ENCODE measurements at places on chromosomes 5 and 9.

DNA sequence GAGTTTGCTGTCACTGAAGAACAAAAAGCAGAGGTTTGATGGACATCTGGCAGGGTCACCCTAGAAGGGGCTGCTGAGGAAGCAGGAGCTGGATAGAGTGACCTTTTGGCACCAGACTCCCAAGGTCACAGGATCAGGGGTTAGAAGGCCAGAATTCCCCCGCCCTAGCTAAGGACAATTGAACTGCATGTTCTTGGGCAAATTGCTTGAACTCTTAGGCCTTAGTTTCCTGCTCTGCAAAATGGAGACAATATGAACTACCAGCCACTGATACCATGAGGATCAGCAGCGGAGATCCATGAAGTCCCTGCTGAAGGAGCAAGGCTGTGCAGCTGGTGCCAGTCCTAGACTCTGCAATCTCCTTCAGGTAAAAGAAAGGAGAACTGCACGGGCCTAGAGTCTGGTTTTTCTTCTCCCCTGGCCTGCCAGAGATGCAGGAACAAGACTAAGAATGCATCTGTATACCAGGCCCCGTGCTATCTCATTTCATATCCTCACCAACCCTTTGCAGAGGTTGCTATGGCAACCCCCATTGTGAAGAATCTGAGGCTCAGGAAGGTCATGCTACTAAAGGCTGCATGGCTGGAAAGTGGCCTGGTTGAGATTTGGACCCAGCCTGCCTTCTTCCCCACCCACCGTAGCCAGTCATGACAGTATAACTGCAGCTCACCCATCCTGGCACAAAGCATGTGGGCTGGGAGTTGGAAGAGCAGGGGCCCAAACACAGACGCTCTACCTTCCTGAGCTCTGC is 33.7 kb downstream of the CAMK2A start:
- DNase-seq: no peak

DNA sequence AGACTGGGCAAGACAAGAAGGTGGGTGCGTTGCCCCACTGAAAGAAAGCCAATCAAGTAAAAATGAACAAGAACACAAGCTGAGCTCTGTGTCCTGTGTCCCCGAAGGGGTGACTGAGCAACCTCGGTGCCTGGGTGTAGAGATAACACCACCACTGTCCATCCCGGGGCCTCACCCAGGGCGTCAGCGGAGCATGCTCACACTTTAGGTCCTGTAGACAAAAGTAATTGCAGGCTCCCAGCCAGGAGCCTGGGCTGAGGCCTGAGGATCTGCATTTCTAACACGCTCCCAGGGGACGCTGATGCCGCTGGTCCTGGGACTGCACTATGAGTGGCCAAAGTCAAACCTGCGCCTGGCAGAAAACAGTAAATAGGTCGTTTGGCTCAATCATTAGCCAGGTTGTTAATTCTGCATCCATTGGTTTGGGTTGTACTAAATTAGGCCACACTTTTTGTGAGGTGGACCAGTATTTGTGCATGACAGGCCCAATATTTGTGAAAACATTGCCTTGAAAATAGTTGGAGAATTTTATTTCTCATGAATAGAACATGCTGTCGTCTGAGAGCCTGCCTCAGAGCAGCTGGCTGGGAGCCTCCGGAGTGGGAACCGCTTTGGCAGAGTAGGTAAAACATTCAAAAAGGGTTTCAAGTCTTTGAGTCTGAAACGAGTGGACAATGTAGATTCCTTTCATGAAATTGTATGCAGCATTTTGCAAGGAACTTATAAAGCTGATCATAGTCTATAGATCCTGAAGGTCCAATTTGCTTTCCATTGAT is 38.3 kb downstream of the ANKRD33B start:
- no peak for DNase-seq

DNA sequence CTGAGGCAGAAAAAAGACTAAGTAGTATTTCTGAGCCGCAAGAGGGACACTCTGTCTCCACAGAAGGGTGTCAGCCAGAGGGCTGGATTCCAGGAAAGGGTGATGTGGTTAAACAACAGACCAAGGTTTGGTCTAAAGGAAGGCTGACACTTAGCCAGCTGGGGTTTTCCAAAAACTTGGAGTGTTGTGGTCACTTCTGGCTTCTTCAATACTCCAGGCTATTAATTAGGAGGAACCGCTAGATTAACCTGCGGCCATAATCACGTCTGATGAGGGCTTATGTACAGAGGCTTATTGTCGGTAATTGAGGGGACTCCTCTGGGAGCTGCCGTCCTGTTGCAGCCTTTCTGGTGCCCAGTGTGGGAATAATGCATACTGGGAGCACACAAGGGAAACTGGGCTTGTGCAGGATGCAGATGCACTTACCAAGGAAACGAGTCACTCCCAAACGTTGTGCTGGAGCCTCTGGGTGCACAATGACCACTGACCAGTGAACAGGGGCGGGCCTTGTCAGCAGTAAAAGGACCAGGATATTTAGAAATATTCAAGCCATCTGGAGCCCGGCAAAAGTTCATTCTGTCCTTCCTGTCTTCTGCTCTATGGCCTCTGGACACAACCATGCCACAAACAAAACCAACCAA is 70.2 kb upstream of the TUT7 start:
- no peak for DNase-seq

DNA sequence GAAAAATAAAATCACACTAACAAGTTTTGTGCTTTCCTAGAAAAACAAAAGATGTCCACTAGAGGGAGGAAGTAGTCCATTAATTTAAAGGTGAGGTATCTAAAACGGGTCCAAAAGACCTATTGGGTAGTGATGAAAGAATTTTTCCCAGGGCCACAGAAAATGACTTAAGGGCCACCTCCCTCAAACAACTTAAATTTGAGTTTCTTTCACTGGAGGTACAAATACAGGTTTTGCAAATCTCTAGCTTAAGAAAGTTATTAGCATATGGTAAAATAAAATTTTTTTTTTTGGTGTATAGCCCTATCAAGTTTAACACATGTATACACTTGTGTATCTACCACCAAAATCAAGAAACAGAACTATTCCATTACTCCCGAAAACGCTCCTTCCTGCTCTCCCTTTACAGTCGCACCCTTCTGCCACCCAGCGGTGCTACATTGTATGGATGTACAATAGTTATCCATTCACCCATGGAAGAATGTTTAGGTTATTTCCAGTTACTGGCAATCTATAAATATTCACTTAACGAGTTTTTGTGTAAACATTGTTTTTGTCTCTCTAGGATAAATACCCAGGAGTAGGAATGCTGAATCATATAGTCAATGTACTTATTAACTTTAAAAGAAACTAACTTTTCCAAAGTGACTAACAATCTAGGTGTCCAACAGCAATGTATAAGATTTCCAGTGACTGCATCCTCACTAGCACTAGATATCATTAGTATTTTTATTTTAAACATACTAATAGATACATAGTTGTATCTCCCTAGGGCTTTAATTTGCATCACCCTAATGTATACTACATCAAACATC is 21.9 kb downstream of the DEPDC1B start:
- DNase-seq: no peak

DNA sequence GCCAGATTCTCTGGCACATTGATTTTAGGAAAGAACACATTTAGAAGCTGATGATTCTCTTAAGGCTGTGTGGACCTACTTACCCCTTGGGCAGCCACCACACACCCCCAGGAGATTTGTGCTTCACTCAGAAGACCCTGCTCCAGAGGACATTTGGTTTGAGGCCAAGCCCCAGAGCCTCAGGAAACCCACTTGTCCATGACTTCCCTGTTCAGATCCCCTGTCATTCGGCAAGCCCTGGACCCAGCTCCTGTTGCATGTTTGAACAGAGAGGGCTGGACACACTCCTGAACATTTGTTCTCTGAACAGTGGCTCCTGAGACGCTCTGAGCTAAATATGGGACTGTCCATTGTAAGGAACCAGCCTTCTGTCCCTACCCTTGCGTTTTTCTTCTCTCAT is 82.1 kb downstream of the AMBP start:
- no peak for DNase-seq

- no peak for DNase-seq
Observed at GRCh38 chr9:121914604-121915303, 178.4 kb downstream of the TTLL11 start.

GRCh38 chr9:23526806-23527205 is 299.2 kb downstream of the ELAVL2 start:
- DNase-seq: no peak

All from stimulated activated CD4-positive, alpha-beta T cell treated with anti-CD3 and anti-CD28 coated beads, Interleukin-4, amount 100 ng/mL, for 4 hours (primary cell).